MCF 10A (cell line): ENCODE measurements at places on chromosomes 2 and 18. TPM values are rescaled to one million over a fixed set of nuclear protein-coding genes. Genes with fewer than 3 reads are reported as not detected.

The LYPD6B gene
- 0.37 TPM in 2 replicates for total RNA-seq

The HOXD9 gene
- not detected in 2 replicates for total RNA-seq

The TPGS2 gene
- 36.5 and 40.9 TPM in 2 replicates for total RNA-seq

The CD8A gene
- not detected in 2 replicates for total RNA-seq

The PIEZO2 gene
- 0.49 and 0.93 TPM in 2 replicates for total RNA-seq

The KCTD1 gene
- 29.5 and 37.9 TPM in 2 replicates for total RNA-seq

- DNase-seq = peak; percentile 84
These were observed 29.2 kb upstream of the PPP4R1 start for GRCh38 chr18:9643549-9643948.

GRCh38 chr2:128752691-128753263 lies 434.1 kb upstream of the HS6ST1 start:
- no peak for DNase-seq

- no peak for DNase-seq
These were observed 977.3 kb upstream of the ACVR2A start for GRCh38 chr2:146867477-146867986.

DNA sequence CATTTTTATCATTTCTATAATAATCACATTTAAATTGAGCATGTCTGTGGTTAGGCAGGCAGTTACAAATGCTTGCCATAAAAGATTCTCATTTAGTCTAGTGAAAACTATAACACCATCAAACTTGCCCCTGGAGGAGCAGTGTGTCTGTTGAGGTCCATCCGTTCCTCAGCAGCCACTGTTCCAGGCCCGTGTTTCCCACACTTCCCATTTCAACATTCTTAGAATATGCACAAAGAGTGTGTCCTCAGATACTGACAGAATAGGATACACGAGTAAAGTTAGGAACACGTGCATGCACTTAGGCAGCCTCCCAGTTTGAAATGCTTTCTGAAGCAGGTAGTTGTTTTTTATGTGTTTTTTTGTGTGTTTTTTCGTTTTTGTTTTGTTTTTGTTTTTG lies 39.9 kb downstream of the NCK2 start:
- no peak for DNase-seq

DNA sequence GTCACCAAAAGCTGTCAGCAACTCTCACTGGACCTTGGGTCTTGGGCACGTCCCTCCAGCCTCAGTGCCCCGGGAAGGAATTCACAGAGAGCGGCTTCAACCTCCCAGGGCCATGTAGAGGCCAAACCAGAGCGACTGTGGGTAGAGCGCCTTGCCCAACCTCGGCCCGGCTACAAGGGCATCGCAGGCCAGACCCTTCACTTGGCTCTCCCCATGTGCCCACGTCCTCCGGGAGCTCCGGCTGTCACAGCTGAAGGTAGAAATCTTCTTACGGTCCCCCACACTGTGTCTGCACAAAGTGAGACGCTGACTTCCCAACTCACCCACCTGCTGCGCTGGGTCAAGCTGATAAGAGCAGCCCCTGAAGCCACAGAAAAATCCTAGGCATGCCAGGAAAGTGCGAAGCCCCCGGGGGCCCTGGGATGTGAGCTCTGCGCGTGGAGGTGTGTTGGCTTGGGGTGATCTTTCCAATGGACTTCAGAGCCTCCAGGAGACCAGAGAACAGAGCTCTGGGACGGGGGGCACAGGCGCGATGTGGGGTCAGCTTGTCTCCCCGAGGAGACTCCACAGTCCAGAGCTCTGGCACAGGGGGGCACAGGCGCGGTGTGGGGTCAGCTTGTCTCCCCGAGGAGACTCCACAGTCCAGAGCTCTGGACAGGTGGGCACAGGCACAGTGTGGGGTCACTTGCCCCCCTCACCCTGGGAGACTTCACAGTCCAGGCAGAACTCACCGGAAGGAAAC lies 105.5 kb downstream of the RTP5 start:
- DNase-seq = no peak

GRCh38 chr2:134739236-134739878 lies 20.6 kb upstream of the TMEM163 start:
- DNase-seq = no peak

- no peak for DNase-seq
These were observed 97.4 kb upstream of the LHCGR start for GRCh38 chr2:48852938-48853337.

- no peak for DNase-seq
These were observed 61.0 kb upstream of the SERPINE2 start for GRCh38 chr2:224099861-224100643.

DNA sequence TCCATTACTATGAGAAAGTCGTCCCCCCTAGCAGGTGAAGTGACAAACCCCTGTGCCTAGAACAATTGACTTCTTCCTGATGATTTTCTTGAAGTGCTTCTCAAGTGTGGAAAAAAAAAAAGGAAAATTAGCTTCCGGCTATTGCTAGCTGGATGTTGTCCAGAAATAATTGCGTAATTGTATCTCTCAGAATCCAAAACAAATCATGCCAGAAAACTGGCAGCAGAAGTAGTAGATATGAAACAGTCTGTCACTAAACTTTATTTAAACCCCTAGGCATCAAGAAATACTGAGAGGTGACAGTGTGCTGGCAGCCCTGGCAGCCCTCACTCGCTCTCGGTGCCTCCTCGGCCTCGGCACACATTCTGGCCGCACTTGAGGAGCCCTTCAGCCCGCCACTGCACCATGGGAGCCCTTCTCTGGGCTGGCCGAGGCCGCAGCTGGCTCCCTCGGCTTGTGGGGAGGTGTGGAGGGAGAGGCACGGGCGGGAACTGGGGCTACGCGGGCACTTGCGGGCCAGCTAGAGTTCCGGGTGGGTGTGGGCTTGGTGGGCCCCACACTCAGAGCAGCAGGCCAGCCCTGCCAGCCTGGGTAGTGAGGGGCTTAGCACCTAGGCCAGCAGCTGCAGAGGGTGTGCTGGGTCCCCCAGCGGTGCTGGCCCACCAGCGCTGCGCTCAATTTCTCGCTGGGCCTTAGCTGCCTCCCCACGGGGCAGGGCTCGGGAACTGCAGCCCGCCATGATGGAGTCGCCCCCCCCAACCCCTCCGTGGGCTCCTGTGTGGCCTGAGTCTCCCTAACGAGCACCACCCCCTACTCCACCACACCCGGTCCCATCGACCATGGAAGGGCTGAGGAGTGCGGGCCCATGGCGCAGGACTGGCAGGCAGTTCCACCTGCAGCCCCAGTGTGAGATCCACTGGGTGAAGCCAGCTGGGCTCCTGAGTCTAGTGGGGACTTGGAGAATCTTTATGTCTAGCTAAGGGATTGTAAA lies 80.5 kb upstream of the ABCA12 start:
- peak; percentile 77 for DNase-seq

- DNase-seq = no peak
These were observed 91.6 kb upstream of the SMAD2 start for GRCh38 chr18:48022021-48022420.

- DNase-seq = no peak
These were observed 1.5 kb upstream of the GDF7 start for GRCh38 chr2:20665243-20666004.

- no peak for DNase-seq
These were observed 33.9 kb upstream of the TSPYL6 start for GRCh38 chr2:54289917-54290316.

- DNase-seq = peak; percentile 37
These were observed 264.8 kb downstream of the C1D start for GRCh38 chr2:67797801-67798540.

- no peak for DNase-seq
These were observed 139.3 kb upstream of the EPAS1 start for GRCh38 chr2:46157966-46158310.

DNA sequence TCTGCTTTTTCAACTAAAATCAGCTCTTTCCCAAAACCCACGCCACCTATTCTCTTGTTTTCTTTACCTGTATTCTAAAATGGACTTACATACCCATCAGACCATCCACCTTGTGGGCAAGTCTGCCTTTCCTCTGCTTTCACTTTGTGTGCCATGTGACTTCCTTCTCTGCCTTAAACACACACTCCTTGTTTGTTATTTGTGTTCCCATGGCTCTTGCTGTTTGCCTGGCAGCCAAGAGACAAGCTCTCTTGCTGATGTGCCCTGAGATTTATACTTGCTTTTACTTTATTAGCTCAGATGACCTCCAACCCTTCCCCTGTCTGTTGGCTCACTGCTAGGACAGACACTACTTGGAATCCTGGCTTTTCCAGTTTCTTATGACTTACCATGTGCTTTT lies 309.7 kb upstream of the LRRTM4 start:
- DNase-seq = no peak
